ENCODE measurements at places on chromosomes 2 and 18.

GRCh38 chr18:50507120-50507590 lies 52.7 kb upstream of the MAPK4 start:
- peak; percentile 23 for DNase-seq

DNA sequence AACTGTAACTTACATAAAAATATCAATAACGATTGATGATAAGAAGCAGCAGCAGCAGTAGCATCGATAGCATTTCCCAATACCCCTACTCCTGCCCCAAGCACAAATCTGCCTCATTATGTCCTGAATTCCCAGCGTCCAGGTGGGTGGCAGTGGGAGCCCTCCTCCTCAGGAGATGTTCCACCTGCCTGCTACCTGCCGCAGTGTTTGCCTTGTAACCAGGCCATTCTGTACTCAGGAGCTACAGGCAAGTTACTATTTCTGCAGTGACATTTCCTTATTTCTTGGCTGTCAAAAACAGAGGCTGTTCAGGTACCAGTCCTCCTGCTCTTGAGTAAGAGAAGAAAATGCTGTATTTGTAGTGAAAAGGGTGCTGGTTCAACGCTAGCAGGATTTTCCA lies 236.4 kb downstream of the CNTNAP5 start:
- DNase-seq = no peak

GRCh38 chr2:113712941-113713340 lies 43.5 kb downstream of the SLC35F5 start:
- DNase-seq = no peak

DNA sequence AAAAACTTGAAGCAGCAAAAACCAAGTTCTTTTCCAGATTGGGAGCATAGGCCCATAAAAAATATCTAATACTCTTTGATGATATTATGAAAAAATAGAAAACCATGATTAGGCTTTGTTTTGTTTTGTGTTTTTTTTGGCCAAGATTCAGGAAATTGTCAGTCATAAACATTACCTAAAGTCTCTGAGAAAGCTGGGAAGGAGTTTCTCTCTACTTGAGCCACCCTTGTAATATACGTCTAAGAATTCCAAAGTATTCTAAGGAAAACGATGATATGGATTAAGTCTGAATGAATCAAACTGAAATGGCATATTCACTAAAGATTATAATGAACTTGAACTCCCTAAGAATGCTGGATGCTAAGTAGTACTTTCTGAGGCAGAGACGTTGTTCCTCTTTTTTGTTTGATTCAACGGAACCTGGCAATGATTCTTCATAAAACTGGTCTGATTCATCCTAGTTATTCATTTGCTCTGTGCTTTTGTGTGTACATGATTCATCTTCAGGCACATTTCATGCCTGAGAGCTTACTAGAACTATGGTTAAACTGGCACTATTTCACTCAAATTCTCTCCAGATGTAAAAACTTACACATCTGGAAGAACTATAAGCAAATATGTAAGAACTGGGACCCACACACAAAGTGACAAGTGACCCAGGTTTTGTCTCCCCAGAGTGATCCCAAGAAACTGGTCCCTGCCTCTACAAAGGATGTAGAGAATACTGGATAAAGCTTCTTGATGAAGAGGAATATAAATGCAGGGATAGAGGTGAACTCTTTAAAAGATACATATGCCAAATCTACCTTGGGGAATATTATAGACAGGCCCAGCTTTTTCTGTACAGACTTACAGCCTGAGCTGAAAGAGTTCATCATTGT lies 159.7 kb downstream of the DOCK10 start:
- DNase-seq = no peak

DNA sequence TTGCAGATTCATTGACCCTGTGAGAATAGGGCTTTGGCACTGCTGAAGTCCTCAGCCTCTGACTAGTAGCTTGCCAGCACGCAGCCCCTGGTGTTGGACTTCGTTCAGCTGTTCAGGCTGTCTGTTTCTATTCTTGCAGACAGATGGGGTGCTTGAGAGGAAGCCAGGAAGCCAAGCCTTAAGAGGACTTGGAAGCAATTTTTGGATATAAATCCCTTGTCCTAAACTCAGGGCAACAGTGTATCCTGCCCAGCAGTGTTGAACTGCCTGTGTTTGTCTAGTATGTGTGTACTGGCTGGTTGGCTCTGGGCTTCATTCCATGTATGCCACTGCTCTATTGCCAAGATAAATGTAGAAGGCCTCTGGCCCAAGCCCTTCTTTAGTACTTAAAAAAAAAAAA lies 108.6 kb downstream of the COMMD1 start:
- DNase-seq = no peak

DNA sequence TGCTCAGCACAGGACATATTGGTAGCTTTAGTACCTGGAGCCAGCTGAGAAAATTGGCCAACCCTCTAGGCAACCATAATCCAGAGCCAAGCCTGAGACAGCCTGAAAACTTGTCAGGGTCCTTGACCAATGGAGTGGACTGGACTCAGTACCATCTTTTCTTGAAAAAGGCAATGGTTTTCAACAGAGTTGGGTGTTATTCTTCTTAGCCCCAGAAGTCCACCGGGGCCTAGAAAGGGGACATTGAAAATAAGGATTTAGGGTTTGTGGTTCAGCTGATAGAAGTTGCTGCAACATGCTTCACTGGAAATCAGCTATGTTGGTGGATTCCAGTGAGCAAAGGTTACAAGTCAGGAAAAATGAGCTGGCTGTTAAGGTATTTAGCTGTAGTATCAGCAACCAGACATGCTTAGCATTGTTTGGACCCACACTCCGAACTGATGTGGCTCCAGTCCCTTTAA lies 22.1 kb upstream of the CNOT11 start:
- no peak for DNase-seq

GRCh38 chr18:75083131-75083530 lies 125.8 kb downstream of the PTGR3 start:
- DNase-seq = no peak

GRCh38 chr18:28831476-28831875 lies 654.5 kb upstream of the CDH2 start:
- no peak for DNase-seq

- no peak for DNase-seq
These were observed 127.6 kb upstream of the PKDCC start for GRCh38 chr2:41920181-41920580.

GRCh38 chr2:238924796-238925195 lies 76.9 kb downstream of the TWIST2 start:
- DNase-seq = no peak

DNA sequence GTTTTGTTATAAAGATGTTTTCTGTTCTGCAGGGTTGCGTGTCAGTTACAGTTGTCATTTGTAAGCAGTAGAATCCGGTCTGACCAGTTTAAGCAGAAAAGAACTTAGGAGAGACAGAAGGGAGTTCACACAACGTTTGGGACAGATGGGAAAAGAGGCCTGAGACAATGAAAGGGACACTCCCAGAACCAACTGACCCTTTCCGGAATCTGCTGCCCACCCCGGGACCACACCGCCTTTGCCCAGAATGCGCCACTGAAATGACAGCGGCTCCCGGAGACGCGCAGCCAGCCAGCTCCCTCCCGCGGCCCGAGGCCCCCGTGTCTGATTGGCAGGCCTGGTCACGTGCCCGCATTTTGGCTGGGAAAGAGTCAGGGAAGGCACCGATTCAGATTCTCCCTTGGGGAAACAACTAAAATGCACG lies 244.6 kb downstream of the BCL2 start:
- peak; percentile 71 for DNase-seq

DNA sequence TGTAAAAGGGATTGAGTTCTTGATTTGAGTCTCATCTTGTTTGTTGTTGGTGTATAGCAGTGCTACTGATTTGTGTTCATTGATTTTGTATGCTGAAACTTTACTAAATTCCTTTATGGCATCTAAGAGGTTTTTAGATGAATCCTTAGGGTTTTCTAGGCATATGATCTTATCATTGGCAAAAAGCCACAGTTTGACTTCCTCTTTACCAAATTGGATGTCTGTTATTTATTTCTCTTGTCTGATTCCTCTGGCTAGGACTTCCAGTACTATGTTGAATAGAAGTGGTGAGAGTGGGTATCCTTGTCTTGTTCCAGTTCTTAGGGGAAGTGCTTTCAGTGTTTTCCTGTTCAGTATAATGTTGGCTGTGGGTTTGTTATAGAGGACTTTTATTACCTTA lies 4.8 kb downstream of the ANKAR start:
- DNase-seq = no peak

GRCh38 chr2:237296756-237297155 lies 117.2 kb downstream of the COL6A3 start:
- no peak for DNase-seq

DNA sequence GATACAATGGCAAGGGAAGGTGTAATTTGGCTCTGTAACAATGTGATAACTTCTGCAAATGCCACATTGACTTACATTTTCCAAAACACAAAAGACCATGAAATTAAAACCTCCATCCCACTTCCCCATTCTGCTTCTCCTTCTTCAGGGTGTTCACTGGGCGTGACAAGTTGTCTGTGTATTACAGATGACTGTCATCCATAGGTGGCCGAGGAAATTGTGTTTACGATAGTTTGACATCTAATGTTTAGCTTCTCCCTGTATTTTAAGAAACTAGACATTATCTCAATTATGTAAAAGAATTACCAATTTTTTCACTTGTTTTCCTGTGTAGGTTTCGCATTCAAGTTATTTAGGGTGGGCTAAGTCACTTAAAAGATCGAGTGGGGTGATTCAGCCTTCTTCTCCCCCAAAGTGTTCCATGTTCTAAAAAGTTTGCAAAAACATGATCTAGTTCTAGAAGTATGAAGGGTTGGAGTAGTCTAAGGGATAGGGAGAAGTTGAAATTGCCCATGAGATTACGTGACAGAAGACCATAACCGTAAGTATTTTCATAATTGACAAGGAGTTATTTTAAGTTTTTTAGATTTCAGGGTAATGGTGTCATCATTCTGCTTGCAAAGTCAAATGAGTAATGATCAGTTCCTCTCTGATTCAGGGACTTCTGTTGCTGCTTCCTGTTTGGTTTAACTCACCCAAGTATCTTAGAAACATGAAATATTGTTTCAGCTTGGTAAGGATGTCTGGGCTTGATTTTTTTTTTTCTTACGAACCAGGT lies 25.2 kb upstream of the CYTIP start:
- peak; percentile 52 for DNase-seq

DNA sequence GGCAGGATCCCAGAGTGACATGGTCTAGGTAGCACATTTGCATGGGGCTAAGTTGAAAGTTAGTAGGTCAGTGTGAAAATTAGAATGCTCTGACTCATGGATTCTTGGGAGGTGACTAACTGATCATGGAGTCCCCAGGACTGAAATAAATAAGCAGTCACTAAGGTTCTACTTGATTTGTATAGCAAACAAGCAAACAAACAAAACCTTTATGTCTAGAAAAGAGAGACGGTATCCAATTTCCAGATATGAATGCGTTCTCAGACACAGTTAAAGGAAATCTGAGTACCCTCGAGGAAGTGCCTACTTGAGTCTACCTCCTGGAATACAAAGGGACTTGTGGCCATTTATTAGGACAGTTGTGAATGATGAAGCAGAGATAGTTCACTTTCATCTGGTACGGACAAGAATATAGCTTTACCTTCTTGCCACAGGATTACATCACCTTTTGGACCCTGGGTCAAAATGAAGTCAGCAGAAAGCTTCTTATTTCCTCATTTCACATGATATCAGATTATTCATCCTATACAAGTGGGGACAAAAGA lies 54.3 kb upstream of the AGPS start:
- DNase-seq = no peak

GRCh38 chr2:28165087-28165635 lies 227.5 kb upstream of the FOSL2 start:
- DNase-seq = no peak

- DNase-seq = no peak
These were observed 131.7 kb upstream of the CDH20 start for GRCh38 chr18:61201511-61201910.

DNA sequence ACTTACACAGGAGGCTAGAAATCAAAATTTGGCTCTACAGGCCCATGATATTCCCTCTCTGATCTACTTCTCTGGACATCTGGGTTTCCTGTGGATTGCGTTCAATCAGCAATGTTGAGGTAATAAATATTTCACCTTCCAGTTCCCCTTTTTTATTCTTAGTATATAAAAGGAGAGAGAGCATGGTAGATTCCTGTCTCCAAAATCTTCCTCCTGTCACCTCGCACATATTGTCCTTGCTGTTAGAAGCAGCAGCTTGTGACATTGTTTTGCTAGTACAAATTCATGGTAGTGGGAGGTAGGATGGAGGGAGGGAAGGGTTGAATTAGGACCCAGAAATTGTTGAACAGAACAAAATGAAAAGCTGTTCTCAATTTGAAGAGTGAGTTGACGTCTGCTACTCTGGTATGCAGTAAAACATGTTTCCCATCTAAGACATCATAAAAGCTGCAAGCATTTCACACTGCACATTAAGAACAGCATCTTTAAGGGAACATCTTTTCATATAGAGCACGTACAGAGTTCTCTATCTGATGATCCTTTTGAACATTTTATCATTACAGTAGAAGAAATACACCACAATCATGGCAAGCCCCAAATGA lies 156.4 kb downstream of the RDH14 start:
- no peak for DNase-seq

- DNase-seq = no peak
These were observed 1.3 kb upstream of the NPPC start for GRCh38 chr2:231927566-231927890.

- no peak for DNase-seq
These were observed 123.5 kb downstream of the MBD2 start for GRCh38 chr18:54100920-54101470.

GRCh38 chr2:115652652-115653051 lies 1210.2 kb downstream of the DPP10 start:
- DNase-seq = no peak

GRCh38 chr2:47079515-47080412 lies 75.3 kb downstream of the STPG4 start:
- DNase-seq = no peak

GRCh38 chr2:240713928-240714746 lies 22.5 kb downstream of the AQP12A start:
- DNase-seq = no peak

DNA sequence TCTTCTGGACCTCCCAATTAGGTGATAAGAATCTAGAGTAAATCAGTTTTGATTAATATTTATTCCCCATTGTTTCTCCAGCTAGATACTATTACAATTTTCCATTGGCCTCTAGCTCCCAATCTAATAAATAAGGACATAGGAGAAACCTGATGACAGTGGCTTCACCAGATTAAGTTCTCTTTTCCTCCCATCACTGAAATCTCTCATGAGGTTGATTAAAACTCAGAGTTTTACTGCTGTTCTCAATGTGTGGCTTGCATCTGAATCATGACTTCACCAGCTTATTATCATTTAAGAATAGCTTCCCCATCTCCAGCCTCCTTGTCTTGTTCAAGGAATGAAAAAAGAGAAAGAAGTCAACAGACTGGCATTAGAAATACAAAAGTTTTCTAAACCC lies 3.9 kb upstream of the CCDC102B start:
- DNase-seq = no peak

DNA sequence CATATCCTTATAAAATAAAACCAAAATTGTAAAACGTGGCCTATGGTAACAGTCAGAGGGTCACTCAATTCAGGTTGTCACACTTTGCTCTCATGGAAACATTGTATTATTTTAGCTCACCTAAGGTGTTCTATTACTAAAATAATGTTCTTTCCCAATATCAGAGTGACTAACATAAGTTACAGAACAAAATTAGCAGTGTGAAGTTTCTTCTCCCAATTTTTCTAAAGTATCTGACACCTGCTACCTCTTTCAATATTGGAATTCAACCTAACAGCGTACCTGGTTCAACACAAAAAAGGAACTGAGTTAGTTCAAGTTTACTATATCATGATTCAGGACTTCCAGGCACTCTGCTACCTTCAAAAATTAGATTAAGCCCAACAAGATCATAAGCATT lies 190.4 kb downstream of the ZEB2 start:
- no peak for DNase-seq

- DNase-seq = no peak
These were observed 88.7 kb upstream of the EFEMP1 start for GRCh38 chr2:56012221-56012765.
